NT2/D1 (cell line): ENCODE measurements at places on chromosomes 5 and 9.

- DNase-seq: no peak
Observed at GRCh38 chr5:92337772-92338234, 954.7 kb upstream of the ARRDC3 start.

- no peak for DNase-seq
Observed at GRCh38 chr5:112878760-112879159, 17.7 kb downstream of the SRP19 start.

DNA sequence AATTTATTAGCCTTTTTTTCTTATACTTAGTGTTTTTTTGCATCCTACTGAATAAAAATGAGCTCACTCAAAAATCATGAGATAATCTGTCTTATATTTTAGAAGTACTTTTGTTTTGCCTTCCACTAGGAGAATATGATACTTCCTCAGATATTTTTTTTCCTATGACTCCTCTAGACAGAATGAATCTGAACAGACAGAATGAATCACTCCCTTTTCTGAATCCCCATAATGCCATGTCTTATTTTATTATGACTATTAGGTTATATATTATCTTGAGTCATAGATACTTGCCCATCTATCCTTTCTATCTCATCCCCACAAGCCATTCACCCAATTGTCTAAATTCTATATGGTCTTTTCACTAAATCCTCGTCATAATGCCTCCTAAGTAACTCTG is 134.6 kb downstream of the BRINP1 start:
- no peak for DNase-seq

DNA sequence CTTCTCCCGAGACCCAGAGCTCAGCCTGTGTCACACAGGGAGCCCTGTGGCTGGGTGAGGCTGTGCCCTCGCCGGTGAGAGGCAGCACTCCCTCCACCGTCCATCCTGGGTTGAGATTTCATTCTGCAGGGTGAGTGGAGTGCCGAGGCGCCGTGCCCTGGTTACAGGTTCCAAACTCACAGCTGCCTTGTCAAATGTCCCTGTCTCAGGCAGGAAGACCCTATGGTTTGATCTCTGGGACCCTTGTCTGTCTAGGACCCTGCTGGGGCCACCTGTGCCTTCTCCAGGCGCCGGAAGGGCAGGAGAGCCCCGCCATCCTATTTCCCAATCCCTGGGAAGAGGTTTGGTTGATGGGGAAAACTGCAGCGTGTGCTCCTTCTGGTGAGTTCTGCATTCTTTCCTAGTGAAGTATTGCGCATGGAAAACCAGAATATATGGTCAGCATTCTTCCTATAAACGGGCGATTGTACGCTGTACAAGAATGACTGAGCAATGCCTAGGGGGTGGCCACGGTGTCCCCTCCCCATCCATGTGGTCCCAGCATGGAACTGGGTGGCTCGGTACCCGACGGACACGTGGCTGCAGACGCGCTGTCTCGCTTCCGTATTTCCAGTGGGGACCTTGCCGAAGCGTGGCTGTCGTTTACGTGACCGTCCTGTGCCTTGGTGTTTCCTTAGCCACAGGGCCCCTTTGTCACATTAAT is 95.9 kb upstream of the COL5A1 start:
- DNase-seq: no peak

DNA sequence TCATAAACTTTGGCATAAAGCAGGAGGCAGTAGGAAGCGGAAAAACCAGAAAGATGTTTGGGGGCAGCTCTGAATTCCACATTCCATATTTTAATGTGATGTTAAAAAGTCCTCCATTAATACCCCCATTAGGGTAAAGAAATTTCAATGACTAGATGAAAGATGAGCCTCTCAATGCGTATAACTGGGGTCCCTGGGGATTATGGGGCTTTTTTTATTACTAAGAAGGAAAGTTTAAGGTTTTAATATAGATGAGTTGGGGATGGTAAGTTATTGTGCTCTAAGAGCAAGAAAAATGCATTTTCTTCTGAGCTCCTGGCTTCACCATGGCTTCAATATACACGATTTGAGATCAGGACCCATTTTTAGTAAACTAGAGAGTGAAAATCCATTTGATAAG is 321.9 kb downstream of the CDK5RAP2 start:
- DNase-seq: no peak

- no peak for DNase-seq
Observed at GRCh38 chr5:3345195-3345594, 250.4 kb upstream of the IRX1 start.

DNA sequence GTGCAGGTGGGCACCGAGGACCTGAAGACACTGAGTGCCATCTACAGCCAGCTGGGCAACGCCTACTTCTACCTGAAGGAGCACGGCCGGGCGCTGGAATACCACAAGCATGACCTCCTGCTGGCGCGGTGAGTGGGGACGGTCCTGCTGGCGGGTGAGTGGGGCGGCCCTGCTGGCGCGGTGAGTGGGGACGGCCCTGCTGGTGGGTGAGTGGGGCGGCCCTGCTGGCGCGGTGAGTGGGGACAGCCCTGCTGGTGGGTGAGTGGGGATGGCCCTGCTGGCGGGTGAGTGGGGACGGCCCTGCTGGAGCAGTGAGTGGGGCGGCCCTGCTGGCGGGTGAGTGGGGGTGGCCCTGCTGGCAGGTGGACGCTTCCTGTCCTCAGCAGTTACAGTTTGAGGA is 7.2 kb downstream of the GPSM1 start:
- DNase-seq: no peak

DNA sequence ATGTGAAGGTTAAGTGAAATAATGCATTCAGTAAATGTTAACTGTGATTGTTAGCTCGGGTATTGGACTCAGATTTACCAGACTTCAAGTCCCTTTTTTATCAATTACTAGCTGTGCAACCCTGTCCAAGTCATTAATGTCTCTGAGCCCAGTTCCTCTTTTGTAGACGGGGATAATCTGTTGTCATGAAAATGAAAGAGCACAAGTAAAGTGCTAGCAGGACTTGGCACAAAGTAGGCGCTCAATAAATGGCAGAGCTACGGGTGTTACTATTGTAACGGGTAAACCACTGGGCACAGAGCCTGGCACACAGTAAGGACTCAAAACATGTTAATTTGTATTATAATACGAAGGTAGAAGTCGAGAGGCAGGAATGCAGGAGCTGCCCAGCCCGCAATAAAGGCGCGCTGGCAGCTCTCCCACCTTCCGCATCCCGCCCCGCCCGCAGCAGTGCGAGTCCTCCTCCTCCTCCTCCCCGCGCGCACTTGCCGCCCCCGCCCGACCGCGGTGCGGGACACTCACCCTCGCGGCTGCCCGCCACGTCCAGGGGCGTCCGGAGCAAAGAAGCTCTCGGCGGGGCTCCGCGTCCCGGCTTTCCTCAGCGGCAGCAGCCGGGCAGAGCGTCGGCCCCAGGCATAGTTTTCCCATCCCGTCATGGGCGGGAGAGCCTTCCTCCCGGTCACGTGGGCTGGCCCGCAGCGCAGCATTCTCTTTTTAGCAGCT is at the start of gene C1QTNF2:
C1QTNF2 (minus strand) TSS at position 637 of the 723 bp plus-strand sequence. CDS start 15,615 bp downstream, outside the sequence.
- peak; percentile 15 for DNase-seq

- DNase-seq: no peak
Observed at GRCh38 chr5:95241161-95241560, 43.7 kb downstream of the MCTP1 start.

GRCh38 chr9:137165250-137165836 is 4.5 kb downstream of the LRRC26 start:
- no peak for DNase-seq

DNA sequence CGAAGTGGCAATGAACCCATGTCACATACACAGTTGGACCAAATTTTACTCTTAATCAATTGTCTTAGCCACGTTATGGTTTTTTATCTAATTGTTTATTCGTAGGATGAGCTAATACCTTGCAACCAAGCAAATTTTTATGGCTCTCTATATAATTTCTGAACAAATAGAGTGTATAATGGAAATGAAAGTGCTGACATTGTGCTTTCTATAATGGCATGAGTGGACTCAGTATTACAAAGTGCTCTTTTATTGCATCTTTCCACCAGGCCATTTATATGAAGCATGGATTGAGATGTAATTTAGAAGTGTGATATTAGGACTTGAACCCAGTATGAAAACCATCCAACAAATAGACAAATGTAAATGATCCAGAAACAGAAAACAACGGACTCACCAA is 1096.0 kb downstream of the DTWD2 start:
- no peak for DNase-seq

- no peak for DNase-seq
Observed at GRCh38 chr5:16740066-16740810, 123.4 kb upstream of the RETREG1 start.

GRCh38 chr5:50667023-50667652 is 701 bp downstream of the PARP8 start:
- DNase-seq: peak; percentile 28

GRCh38 chr9:95171001-95171400 is 146.5 kb downstream of the FANCC start:
- no peak for DNase-seq

- no peak for DNase-seq
Observed at GRCh38 chr9:135339378-135339973, 140.1 kb upstream of the PPP1R26 start.

DNA sequence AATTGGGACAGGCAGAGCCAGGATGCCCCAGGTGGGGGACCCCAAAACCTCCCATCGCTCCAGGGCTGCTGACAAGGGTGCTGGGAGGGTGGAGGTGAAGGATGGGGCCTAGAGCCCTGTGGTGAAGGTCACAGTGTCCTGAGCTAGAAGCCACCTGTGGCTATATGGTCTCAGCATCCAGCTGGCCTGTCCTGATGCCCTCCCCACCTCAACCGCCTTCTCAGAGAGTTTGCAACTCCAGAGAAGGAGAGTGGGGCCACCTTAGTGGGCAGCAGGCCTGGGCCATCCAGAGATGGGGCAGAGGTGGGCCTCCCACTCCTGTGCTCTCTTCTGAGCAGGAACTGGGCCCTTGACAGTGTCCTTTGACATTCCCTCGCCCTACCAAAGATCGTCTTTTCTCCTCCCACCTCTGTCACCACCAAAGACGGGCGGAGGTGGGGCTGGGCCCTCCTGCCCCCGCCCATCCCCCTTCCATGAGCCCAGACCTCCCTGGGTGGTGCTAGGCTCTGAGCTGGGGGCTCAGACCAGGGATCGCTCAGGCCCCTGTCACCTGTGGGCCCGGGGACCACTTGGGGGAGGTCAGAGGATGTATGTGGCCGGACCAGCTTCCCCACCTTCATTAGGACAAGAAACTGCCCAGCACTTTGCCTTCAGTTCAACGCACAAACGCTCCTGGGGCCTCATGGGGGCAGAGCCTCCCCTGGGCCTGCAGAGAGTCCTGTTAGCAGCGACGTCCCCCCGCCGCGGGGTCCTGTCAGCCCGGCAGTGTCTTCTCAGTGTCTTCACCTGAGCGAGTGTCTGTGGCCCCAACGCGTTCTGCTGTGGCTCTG is 10.0 kb upstream of the DOLPP1 start:
- no peak for DNase-seq

GRCh38 chr9:75636427-75637045 is 253.9 kb upstream of the PCSK5 start:
- no peak for DNase-seq

GRCh38 chr5:73447530-73448462 is 781 bp downstream of the FOXD1 start:
- DNase-seq: no peak

- no peak for DNase-seq
Observed at GRCh38 chr9:121350993-121351561, 19.0 kb downstream of the STOM start.

DNA sequence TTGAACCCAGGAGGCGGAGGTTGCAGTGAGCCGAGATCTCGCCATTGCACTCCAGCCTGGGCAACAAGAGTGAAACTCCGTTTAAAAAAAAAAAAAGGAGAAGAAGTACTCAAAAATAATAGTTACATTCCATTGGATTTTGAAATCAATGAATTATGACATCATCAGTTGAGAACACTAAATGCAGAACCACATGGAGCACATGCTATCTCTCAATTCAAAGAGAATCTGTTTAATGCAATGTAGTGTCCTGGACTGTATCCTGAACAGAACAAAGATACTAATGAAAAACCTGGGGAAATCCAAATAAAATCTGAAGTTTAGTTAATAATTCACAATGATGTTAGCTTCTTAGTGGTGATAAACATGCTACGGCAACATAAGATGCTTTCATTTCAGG is 20.3 kb downstream of the CDC14B start:
- no peak for DNase-seq

- DNase-seq: no peak
Observed at GRCh38 chr9:81557452-81558090, 131.8 kb downstream of the TLE1 start.

GRCh38 chr9:126276056-126276728 is 50.4 kb upstream of the MVB12B start:
- DNase-seq: no peak

- DNase-seq: no peak
Observed at GRCh38 chr9:71683598-71684235, 84.6 kb downstream of the CEMIP2 start.

GRCh38 chr5:155229135-155229534 is 215.6 kb downstream of the KIF4B start:
- DNase-seq: no peak

DNA sequence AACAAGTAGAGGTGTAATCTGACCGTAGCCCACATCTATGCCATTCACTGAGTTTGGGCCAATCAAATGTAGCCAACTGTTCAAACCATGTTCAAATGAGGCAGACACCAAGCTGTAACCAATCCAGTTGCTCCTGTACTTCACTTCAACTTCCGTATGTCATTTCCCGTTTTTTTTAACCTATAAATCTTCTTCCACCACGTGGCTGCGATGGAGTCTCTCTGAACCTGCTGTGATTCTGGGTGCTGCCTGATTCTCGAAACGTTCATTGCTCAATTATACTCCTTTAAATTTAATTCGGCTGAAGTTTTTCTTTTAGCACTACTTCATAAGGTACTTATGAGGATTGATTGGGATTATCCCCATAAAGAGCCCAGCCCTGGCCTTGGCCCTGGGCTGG is 179.7 kb downstream of the PIK3R1 start:
- DNase-seq: no peak

GRCh38 chr5:79513308-79513703 is 628 bp downstream of the HOMER1 start:
- DNase-seq: no peak

GRCh38 chr9:86175743-86176456 is 76.5 kb upstream of the GOLM1 start:
- no peak for DNase-seq

GRCh38 chr9:26369093-26369492 is 523.5 kb downstream of the CAAP1 start:
- DNase-seq: no peak

GRCh38 chr5:111116550-111116949 is 24.4 kb downstream of the WDR36 start:
- no peak for DNase-seq

DNA sequence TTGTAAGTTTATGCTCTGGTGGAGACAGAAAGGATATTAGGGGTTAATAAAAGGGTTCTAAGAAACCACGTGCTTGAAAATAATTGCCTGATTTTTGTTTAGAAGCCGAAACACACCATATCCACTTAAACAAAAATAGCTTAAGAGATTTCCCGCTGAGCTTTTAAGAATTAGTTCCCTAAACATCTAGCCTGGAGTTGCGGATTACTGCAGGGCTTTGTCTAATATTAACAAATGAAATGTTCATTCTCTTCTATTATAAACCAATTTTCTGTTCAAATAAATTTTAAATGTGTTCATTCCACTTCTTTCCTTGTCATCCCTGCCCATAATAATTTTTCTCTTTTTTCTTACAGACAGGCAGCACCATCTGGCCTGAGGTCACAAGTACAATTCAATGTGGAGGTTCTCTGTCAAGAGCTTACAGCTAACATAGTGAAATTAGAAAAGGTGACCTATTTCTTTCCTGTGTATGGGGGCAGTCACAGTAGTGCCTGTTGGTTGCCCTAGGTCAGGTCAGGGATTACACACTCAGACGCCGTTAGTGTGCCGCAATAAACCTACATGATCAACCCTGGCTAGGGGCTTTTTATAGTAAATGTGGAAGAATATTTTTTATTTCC is 65.3 kb downstream of the GRAMD2B start:
- DNase-seq: no peak
